ENCODE measurements at places on chromosomes 1 and 21.
A peak's percentile ranks its signal among the peaks of the same experiment; 100 is the strongest.

DNA sequence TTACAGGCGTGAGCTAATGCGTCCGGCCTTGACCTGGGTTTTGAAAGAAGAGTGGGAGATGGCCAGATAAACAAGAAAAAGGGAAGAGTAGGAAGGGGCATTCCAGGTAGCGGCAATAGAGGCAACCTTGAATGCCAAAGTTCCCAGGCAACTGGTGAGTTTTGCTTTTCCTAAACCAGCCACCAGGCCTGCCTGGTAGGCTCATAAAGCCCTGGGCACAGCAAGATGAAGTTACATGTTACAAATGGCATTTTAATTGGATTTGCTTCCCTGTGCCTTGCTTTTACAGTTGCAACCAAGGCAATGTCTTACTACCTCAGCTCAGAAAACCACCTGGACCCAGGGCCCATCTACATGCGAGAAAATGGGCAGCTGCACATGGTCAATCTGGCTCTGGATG, 5.5 kb downstream of the LRRC42 start:
- no peak for DNase-seq

DNA sequence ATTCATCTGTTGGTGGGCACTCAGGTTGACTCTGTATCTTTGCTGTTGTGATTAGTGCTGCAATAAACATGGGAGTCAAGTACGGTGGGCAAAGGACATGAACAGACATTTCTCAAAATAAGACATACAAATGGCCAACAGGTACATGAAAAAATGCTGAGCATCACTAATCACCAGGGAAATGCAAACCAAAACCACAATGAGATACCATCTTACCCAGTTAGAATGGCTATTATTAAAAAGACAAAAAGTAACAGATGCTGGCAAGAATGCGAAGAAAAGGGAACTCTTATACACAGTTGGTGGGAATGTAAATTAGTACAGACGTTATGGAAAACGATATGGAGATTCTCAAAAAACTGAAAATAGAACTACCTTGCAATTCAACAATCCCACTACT, 98.9 kb downstream of the TMEM53 start:
- no peak for DNase-seq

DNA sequence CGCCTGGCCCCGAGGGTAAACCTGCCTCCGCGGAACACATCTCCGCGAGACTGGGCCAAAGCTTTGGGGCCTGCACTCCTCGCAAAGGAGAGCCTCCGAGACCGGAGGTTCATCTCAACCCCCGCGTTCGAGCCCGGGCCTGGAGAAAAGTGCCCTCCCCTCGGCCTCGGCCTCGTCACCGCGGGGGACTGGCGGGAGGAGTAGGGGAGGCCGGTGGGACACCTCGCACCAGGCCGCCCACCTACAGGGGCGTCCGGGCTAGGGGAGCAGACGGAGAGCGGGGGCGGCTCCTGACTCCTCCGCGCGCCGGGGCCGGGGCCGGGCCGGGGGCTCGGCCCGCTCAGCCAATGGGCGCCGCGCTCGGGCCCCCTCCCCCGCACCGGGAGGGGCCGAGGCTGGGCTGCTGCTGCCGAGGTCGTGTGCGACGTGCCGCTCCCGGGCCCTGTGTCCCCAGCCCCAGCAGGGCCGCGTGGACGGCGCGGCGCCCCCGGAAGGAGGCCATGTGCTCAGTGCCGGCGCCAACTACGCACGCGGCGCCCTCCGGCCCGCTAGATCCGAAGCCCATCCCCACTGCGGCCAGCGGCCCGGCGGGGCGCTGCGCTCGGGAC, 684 bp downstream of the SLC2A1 start:
- DNase-seq: no peak

- DNase-seq: no peak
Measured at GRCh38 chr1:166960858-166961474, 14.4 kb downstream of the ILDR2 start.

GRCh38 chr1:226980122-226980560, 40.0 kb downstream of the COQ8A start:
- no peak for DNase-seq

GRCh38 chr1:211738096-211738690, 62.8 kb upstream of the NEK2 start:
- no peak for DNase-seq

GRCh38 chr1:242426271-242426905, 98.1 kb downstream of the PLD5 start:
- no peak for DNase-seq

DNA sequence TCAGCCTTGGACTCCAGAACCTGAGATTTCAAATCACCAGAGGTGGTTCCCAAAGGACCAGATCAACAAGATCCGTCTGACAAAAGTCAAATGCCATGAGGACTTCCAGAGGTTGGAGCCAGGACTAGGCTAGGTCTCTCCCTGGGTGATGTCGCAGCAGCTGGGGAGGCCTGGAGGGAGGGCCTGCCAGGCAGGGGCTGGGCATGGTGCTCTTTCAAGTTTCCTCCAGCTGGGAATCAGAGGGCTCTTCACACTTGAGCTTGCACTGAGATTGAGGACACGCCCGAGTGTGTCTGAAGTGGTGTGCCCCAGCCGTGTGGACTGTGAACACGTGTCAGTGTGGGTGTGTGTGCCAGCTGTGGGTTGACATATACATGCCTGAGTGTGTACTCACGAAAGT, 21.3 kb upstream of the RSPO1 start:
- no peak for DNase-seq

DNA sequence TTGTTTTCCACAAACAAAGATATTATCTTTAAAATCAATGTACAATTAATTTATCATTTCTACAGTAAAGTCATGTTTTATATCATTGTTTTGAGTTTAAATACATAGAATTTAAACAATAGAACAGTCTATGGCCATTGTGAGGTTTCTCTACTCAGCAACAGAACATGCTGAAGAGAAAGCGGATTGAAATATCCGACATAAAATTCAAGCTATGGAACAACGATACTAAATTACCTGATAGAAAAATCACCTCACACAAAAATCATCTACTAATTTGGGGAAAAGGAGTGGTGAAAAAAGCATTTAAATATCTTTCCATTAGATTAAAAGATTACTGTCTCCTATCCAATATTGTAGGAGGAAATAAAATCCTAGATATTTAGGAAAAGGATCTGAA, 12.6 kb downstream of the CDKN2C start:
- DNase-seq: no peak

- no peak for DNase-seq
Measured at GRCh38 chr21:32719085-32719484, 8.7 kb downstream of the SYNJ1 start.

GRCh38 chr1:198934901-198935305, 296.1 kb downstream of the PTPRC start:
- DNase-seq: peak; percentile 77
